ENCODE measurements at places on chromosomes 6 and 20. TPM values are rescaled to one million over a fixed set of nuclear protein-coding genes. Genes with fewer than 3 reads are reported as not detected.

GRCh38 chr6:14709066-14709670, 536.7 kb upstream of the JARID2 start:
- DNase-seq: no peak

- no peak for DNase-seq
Measured at GRCh38 chr6:36746251-36746650, 48.6 kb downstream of the RAB44 start.

DNA sequence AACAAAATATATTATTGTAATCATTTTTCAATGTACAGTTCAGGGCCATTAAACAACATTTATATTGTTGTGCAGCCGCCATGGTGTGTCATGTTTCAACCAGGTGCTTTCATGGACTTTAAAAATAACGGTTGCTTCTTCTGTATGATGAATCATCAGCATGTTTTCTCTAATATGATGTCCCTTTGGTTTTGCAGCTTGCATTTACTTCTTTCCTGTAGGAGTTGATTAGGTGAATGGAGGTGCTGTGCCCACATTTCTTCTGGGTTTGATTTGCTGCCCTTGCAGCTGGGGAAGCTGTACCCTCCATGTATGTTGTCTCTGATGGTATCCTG, 54.9 kb upstream of the TULP4 start:
- no peak for DNase-seq

DNA sequence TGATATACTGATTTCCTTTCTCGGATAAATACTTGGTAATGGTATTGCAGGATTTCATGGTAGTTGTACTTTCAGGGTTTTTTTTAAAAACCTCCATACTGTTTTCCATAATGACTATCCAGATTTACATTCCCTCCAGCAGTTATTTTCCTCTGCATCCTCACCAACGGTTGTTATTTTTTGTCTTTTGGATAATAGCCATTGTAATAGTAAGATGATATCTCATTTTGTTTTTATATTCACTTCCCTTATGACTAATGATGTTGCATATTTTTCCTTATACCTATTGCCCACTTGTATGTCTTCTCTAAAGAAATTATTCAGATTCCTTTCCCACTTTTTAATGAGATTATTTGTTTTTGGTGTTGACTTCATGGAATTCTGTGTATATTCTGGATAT, 231.0 kb downstream of the MEI4 start:
- DNase-seq: no peak

DNA sequence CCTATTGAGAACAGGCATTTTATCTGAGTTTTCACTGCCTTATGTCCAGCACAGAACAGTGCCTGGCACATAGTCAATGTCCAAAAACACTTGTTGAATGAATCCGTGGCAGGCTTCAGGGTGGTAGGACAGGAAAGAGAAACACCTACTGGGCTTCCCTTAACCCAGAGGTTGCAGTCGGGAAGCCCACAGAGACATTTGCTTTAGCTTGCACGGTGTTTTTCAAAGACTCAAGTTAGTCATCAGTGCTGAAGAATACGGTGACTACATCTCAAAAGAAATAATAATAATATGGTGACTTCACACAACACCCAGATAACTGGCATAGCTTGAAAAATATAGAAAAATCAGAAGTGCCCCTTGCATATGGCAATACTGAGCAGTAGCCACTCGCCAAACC, 160.4 kb downstream of the CD83 start:
- no peak for DNase-seq

DNA sequence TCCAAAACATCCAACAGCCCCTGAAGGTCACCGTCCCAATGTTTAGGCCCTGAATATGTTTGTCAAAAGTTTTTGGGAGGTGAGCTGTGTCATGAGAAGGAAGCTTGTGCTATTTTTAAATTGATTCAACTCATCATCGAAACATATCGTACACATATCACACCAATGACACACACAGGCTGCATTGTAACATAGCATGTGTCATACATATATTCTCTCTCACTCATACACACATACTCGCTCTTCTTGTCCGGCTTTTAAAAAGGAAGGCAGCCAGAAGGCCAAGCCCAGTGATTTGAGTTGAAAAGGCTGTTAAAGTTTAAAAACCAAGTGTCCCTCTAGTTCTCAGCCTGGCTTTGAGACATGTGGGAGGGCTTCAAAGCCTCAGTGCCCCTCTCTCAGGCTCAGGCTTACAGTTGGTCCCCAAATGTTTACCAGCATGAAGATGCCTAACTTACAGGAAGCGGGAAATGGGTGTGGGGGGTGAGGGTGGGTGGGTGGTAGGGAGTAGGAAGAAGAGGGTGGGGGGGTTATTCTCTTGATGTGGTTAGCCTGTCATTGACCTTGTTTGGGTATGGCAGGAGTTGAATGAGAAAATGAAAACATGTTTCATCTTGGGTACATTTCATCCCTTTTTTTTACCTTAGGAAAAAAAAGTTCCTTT, 3.3 kb upstream of the PRDM1 start:
- no peak for DNase-seq

GRCh38 chr20:32089637-32090362, 19.7 kb upstream of the TM9SF4 start:
- DNase-seq: no peak

DNA sequence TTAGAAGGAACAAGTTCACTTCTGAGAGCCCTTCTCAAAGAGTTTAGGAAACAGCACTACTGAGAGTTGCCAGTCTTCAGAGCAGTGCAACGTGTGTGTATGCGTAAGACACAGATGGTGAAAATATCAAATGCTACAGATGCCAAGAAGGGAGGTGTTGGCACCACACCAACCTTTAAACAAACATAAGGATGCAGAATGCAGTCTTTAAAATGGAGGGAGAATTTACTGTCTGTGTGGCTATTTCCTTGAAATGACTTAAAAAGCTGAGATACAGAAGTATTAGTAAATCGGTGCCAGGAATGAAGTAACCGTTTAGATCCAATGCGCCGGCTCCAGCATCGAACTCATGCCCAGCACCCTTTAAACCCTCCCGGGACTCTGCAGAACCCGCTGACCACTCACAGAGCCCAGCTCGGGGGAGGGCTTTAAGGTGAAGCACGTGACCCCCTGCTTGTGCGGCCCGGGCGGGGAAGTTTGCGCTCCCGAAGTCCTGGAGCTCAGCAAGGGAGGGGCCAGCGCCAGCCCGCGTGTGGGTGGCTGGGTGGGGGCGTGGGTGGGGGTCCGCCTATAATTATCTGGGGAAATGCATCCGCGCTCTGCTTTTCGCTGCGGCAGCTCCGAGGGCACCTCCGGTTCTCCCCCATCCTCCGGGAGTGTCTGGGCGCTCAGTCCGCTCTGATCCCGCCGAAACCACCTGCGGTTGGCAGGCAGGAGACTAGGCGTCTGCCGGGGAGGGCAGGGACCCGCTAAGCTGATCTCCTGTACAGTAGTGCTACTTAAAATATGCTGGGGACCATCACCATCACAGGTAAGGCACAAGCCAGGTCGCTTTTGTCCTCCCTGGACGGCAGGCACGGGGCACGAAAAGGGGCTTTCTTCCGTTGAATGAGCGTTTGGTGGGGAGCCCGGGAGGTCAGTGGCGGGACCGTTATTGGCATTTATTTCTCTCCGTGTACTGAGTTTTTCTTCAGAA, 66.0 kb downstream of the ZBTB2 start:
- no peak for DNase-seq

GRCh38 chr6:95846652-95847051, 169.1 kb upstream of the FUT9 start:
- no peak for DNase-seq

- no peak for DNase-seq
Measured at GRCh38 chr6:104704191-104704590, 155.5 kb downstream of the HACE1 start.

- DNase-seq: no peak
Measured at GRCh38 chr6:47729457-47729856, 31.1 kb downstream of the ADGRF4 start.

DNA sequence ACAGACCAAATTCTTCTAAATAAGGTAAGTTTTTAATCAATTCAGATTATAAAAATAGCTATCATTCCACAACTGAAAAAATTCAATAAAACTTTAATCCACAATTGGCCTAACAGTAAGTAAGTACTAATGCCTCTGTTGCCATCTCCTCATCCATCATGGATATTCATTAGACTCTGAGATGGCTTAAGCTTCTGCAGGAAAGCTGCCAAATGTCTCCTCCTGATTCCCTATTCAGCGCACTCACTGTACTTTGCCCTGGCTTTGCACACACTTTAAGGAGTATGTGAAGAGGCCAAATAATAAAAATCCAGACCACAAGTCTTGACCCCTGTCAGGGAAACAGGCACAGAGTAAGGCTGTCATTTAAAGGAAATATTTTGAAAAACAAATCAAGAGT, 23.6 kb downstream of the PGM3 start:
- no peak for DNase-seq

DNA sequence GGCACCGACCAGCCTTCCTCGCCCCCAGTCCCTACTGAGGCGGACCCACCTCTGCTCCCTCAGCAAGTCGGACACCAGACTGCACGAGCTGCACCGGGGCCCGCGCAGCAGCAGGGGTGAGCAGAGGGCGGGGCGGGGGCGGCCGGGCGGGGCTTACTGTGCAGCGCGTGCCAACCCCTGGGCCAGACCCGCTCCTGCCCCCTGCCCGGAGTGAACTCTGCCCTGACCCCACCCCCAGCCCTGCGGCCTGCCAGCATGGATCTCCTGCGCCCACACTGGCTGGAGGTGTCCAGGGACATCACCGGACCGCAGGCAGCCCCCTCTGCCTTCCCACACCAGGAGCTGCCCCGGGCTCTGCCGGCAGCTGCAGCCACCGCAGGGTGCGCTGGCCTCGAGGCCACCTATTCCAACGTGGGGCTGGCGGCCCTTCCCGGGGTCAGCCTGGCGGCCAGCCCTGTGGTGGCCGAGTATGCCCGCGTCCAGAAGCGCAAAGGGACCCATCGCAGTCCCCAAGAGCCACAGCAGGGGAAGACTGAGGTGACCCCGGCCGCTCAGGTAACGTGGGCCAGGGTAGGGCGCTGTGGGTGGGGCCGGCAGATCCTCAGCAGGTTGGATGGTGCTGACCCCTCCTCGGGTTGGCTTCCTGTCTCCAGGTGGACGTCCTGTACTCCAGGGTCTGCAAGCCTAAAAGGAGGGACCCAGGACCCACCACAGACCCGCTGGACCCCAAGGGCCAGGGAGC, 1.5 kb upstream of the SLC2A4RG start:
- no peak for DNase-seq

DNA sequence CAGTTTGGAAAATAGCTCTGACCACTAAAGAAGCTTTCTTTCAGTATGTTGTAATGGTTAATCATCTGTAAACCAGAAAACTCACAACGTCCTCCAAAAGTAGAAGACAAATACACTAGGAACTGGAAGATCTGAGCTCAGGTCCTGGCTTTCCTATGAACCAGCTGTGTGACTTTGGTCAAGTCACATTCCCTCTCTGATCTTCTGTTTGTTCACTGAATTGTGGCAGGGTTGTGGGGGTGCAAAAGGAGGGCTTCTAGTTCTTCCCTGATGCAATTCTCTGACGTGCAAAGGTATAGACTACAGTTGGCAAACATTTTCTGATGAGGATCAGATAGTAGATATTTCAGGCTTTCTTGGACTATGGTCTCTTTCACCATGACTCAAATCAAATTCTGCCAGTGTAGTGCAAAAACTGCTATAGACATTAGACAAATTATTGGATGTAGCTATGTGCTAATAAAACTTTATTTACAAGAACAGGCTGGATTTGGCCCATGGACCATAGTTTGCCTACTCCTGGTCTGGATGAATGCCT, 44.9 kb downstream of the ATXN1 start:
- DNase-seq: no peak

DNA sequence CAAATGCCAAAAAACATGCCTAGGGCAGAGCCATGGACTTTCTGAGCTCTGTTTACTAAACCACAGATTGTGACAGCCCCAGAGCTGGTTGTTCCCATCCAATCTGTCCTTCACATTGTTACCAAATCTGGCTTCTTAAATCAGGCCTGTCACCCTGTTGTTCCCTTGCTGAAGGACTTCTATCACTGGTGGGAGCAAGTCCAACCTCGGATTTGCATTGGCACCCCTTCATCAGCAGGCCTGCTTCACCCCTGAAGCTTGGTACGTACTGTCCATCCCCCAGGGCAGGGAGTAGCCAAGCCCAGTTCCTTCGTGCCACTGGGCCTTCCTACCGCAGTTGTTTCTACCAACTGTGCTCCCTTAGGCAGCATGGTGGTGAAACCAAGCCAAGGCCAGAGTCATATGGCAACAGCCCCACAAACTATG, 357.3 kb upstream of the JARID2 start:
- no peak for DNase-seq

- no peak for DNase-seq
Measured at GRCh38 chr6:2480267-2480966, 235.0 kb upstream of the GMDS start.

- DNase-seq: no peak
Measured at GRCh38 chr6:53672237-53672636, 6.7 kb upstream of the KLHL31 start.

- DNase-seq: peak; percentile 23
Measured at GRCh38 chr6:142913511-142914047, 31.4 kb downstream of the HIVEP2 start.

DNA sequence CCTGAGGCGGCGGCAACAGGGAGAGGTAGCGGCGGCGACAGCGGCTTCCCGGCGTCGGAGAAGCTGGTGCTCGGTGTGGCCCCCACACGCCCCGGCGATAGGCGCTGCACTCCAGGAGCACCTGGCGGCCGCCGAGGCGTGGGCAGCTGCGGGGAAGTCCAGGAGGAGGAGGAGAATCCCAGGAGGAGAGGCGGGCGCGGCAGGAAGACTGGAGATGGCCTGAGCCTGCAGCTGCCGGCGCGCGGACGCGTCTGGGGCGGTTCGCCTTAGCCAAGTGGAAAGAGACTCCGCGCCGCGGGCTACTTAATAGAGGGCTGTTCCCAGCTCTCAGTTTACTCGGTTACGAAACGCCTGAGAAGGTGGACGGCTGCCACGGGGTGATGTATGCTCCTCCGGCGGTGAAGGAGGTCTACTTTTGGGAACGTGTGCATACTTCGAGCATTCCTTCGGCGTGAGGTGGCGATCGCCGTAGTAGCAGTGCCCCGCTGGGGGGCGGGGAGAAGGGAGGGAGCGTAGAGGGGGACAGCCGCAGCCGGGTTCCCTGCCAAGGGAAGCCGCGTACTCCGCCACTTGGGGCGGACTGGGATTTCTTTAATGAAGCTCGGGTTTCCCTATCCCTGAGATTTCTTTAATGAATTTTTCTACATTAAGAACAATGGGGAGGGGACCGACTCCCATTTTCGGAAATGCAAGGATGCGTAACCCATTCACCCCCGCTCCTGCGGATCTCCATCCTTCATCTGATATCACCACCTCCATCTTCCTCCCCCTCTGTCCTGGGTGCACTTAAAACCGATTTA, at the start of gene COL12A1:
TSS of gene COL12A1 (minus strand) at position 278 of the 800 bp plus-strand sequence. CDS start 3,261 bp downstream, outside the sequence.
- no peak for DNase-seq

Gene CDH4
- 0.67 TPM for total RNA-seq

Gene ZC3H12D
- total RNA-seq: 219 TPM

Gene PDE7B
- total RNA-seq: 0.18 TPM

Gene VGLL2
- not detected for total RNA-seq

Gene KIAA0408
- total RNA-seq: 5.1 TPM

Gene GRIK2
- total RNA-seq: not detected

Gene C20orf204
- 7.8 TPM for total RNA-seq

Gene HLA-DMA
- 20.9 TPM for total RNA-seq

Measured in T-helper 17 cell (primary cell).